ENCODE measurements at places on chromosomes 13 and 19.

DNA sequence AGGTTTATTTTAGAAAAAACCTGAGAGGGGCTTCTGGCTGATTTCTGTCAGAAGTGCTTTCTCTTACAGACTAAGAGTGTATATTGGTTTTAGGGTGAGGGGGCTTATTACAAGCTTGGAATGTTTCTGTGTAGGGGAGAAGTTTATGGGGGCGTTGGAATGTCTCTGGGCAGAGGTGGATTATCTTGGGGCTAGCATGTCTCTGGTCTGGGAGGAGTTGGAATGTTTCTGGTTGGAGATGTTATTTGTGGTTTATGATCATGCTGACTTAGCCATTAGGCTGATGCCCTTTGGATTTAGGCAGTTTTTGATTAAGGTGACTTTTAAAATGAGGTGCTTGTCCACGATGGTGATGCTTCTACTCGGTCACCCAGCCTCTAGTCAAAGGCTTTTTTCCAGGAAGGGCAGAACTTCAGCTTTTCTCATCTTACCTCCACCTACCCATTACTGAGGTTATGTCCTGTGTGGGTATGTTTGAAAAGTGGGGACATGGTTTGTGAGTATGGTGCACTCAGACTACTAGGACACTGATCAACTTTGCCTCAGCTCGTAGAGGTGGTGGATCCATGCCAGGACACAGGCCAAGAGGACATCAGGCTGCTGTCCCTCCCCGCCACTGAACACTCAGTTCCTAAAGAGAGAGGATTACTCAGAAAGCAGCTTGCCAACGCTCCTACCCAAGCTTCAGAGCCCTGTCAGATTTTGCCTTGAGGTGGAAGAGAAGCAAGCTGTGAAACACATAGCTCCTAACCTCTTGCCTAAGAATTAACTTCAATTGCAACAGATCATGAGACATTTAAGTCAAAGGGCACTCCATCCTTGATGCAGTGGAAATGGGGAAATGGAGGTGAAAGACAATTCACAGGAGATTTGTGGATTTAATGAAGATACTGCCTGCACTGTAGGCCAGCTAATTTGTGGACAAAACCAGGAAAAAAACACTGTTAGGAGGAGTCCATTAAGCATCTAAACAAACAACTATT, 63.6 kb downstream of the ZNF44 start:
- DNase-seq, result no peak

GRCh38 chr13:36685927-36686326, 12.1 kb downstream of the SERTM1 start:
- peak; percentile 28 for DNase-seq

- DNase-seq, result no peak
Measured at GRCh38 chr19:49918089-49918488, 10.9 kb upstream of the ATF5 start.

DNA sequence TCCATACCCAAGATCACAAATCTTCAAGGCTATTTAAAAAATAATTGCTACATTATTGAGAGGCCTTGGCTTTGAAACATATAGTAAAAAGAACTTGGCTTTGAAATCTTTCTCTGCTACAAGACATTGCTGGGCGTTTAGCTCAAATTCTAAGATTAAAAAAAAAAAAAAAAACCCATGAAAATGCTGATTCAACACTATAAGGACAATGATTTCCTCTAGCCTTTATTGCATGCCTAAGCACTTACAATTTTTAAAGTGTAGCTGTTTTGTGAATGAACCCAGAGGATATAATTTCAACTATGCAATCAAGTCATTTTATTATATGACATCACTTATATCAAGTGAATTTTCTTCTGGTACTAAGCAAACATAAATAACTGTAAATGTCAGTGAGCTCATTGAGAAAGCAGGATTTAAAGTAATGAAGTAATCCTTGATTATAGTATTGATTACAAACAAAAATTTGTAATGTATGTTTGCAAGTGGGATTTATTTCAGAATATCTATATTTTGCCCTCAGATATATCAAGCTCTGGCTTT, 340.0 kb upstream of the GPC6 start:
- no peak for DNase-seq

DNA sequence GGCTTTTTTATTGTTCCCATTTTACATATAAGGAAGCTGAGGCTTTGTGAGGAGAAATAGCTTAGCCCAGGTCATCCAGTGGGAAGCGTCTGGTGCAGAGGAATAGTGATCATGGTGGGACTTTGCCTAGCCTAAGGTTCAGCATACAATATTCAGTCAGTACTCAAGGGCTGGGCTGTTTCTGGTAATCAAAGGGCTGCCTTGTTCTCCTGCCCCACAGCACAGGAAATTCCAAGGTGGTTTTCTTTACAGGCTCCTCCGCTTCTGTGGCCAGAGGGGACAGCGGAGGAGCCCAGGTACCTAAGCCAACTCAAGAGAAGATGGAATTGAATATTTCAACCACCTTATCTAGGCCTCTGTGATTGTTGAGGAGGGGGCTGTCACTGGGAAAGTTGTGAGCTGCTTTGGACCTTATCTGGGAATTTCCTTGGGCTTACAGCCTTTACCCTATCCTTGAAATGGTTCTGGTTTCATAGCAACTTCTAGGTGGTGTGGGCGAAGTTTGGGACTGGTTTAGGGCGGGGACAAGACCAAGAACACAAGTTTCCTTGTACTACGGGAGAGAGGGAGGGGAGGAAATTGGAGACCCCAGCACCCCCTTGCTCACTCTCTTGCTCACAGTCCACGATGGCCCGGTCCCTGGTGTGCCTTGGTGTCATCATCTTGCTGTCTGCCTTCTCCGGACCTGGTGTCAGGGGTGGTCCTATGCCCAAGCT, at the start of gene MIA:
TSS of gene MIA (plus strand) at position 606 of the 716 bp plus-strand sequence. CDS start at position 628, 22 bp downstream.
- no peak for DNase-seq

DNA sequence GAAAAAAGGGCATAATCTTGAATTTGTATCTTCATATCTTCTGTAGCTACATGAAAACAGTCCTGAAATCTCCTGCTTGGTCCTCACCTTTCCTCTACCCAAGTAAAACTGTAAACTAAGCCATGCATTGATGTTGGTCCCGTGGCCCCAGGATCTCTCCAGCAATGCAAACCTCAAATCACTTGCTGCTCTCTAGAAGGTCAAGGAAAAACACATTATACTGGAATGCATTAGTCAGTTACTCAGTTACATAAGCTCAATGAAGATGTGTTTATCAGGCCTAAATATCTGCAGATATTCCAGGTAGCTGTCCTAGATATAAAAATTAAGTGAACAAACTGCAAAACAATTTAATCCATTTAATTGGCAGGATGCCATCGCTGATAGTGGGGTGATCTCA, 261.8 kb downstream of the ABCC4 start:
- no peak for DNase-seq

DNA sequence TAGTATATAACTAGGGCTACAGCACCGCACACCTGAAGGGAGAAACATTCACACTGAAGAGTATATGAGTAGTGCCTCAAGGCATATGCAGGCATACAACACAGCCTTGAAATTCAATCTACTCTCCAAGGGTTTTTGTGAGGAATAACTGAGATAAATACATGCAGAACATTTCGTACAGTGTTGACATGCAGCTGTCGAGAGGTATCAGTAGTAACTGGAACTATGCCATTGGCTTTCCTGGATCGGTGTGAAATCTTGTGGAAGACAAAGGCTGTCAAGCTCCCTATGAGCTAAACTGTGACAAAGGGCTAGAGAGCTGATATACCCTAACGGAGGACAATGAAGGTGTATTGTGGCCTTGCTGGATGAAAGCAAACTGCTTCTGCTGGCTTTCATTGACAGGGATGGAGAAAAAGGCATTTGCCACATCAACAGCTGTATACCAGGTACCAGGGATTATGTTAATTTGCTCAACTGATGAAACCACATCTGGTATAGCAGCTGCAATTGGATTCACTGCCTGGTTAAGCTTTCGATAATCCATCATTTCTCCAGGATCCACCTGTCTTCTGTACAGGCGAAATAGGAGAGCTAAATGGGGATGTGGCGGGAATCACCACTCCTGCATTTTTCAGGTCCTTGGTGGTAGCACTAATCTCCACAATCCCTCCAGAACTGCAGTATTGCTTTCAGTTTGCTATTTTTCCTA, 16.3 kb downstream of the MTRF1 start:
- no peak for DNase-seq

GRCh38 chr19:40625406-40626120, 24.4 kb downstream of the LTBP4 start:
- no peak for DNase-seq

GRCh38 chr13:26927511-26927910, 166.9 kb upstream of the GPR12 start:
- no peak for DNase-seq

DNA sequence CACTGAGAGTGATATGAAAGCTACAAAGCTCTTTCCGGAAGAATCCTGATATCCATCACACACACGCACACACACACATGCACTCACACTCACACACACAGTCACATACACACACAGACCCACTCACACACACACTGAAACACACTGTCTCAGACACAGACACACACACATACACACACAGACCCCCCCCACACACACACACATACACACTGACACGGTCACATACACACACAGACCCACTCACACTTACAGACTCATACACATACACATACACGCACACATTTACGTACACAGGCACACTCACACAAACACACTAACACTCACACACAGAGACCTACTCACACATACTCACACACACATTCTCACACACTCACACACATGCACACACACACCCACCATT, 58.6 kb downstream of the LIG4 start:
- no peak for DNase-seq

- no peak for DNase-seq
Measured at GRCh38 chr19:55118401-55118991, 1.1 kb upstream of the PPP1R12C start.

DNA sequence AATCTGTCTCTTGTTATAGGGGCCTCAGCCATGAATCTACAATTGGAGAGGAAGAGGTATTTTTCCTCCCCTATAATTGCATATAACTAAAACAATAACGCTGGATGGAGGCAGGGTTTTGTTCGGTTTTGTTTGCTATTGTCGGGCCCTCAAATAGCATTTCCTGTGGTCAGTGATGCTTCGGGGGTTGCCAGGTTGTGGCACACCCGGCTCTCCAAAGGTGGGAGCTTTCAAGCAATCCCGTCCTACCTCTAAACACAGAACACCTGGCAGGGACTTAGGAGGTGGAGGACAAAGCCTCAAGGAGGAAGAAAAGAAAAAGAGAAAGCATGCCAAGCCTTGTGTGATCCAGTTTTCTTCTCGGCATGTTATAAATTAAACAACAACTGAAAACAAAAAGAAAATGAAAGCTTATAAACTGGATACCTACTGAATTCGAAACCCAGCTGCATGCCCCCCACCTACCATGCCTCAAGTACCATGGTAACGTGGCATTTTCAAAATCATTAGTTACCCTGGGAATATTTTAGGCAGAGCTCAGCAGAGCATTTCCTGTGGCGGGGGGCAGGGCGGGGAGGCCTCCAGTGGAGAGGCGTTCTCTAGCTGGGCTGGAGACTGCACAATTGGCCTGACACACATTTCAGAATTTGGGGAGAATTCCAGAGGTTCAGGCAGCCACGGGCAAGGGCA, 213.8 kb downstream of the DCLK1 start:
- no peak for DNase-seq

DNA sequence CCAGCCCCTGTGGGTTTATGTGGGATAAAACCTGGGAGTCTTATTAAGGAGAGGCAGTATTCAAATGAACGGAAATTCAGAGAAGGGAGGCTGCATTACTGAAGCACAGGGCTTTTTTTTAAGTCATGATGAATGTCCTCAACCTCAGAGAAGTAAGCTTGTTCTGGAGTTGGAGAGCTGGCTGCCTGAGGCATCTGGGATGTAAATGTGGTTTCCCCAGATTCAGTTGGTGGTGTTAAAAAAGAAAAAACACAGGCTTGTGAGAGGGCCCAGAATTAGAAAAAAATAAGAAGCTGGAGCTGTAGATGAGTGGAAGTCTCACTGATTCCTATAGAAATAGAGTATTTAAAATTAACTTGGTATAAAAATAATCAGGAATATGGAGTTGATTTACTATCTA, 64.0 kb upstream of the GPR12 start:
- no peak for DNase-seq

GRCh38 chr13:108267347-108267746, 2.2 kb upstream of the TNFSF13B start:
- no peak for DNase-seq

GRCh38 chr13:71624653-71625600, 242.1 kb downstream of the DACH1 start:
- DNase-seq, result no peak

DNA sequence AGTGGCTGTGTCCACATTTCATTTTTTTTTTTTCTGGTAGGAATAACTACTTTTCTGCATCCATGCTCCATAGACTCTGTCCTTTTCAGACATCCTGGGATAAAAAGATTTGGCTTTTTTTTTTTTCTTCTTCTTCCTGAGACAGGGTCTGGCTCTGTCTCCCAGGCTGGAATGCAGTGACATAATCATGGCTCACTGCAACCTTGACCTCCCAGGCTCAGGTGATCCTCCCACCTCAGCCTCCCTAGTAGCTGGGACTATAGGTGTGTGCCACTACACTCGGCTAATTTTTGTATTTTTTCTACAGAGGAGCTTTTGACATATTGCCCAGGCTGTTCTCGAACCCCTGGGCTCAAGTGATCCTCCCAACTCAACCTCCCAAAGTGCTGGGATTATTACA, 4.1 kb upstream of the ICAM3 start:
- DNase-seq, result no peak

- no peak for DNase-seq
Measured at GRCh38 chr19:58544591-58545285, 874 bp downstream of the TRIM28 start.

DNA sequence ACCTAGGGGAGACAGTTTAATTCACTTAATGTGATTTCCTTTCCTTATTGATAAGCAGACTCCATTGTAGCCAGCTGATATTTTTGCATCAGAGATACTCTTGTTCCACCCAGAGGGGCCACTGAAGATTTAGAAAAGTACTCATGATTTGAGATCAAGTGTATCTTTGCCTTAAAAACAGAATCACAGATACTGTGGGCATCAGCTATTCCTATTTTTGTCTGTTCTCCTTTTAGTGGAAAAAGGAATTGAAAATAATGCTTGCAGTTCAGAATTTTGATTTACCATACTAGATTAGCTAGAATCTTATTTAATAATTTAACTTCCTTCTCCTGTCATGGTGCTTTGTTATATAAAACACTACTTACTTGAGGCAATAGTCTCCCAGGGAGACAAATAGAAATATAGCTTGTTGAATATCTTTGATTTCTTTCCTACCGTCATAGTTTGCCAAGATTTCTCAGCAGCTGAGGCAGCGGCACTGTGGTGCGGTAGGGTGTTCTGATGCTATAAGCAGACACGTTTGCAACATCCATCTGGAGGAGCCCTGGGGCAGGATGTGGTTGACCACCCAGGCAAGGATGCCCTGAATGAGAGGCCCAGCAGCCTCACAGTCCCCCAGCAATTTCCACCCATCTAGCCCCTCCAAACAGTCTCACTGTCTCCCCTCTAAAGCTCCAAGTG, 47.0 kb upstream of the RAP2A start:
- no peak for DNase-seq

GRCh38 chr19:36891768-36892357, 24.2 kb downstream of the ZNF829 start:
- no peak for DNase-seq
